ENCODE measurements at places on chromosomes 1 and 21.

DNA sequence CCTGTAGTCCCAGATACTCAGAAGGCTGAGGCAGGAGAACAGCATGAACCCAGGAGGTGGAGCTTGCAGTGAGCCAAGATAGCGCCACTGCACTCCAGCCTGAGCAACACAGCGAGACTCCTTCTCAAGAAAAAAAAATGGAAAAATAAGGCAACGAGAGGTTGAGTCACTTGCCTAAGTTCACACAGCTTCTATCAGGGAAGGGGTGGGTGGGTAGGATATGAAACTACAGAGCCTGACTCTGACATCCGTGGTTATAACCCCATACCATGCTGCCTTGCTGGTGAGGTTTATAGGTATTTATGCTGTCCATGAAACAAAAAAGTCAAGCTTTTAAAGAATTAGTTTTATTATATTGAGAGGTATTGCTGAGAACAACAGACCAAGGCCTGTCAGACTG lies 61.5 kb upstream of the RAB4A start:
- DNase-seq: no peak

DNA sequence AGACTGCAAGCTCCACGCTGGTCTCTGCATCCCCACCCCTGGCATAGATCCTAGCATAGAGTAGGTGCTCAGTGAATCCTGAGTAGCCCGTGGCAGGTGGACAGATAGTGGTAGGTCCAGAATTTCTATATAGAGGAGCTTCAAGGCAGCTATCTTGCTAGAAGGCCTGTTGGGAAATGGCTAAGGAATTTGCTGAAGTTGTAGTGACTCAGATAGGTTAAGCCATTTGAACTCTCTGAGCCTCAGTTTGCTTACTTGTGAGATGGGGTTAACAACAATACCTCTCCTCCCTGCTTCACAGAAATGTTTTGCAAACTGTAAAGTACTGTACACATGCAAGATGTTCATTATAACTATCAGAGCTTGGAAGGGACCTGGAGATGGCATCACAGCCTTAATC lies 23.4 kb upstream of the EPHB2 start:
- DNase-seq: no peak

DNA sequence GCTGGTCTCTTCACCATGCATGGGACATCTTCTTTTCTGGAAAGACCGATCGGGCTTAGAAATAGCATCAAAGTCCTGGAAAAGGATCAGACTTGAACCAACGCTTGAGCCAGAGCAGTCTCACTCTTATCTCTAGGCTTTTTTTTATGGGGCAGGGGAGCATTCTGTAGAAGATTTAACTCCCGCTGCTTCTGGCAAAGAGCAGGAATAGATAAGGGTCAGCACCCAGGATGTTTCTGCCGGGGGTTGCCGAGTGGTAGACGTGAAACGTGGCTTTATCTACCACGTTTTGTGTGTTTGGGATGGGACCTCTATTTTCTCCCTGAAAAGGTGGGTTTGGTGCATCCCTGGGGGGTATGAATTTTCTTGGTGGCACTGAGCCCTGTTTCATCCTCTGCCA lies 18.8 kb downstream of the SPSB1 start:
- no peak for DNase-seq

DNA sequence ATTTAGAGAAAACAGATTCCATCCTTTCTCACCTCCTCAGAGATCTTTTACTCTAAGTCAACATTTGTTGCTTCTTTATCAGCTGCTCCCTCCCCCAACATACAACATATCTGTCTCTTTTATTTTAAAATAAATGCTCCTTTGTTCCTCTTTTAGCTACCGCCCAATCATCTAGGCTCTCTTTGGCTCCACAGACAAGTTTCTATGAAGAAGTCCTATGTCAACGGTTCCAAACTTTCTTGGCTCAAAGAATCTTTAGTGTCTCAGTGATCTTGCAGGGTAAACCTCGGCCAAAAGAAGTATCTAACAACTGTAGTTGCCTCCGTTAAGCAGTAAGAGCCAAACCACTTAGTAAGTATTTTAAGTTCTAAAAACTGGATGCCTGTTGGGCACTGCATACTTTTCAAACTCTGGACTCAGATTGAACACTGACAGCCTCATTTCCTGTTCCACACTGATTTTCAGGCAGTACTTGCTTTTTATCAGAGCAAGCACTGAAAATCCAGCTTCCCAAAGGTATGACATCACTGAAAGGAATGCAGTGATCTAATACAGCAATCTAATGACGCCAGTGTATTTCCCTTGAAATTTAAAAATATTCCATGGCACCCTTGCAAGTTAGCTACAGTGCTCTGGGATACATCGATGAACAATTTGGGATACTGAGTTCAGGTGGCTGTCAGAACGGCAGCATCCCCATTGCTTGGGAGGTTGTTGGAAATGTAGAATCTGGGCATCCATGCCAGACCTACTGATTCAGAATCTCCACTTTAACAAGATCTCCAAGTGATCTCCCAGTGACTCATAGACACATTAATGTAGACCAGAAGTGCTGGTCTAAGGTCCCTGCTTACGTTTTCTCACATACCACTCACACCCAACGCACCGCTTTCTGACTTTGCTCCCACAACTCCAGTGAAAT lies 26.8 kb downstream of the EGLN1 start:
- DNase-seq: no peak

- peak; percentile 85 for DNase-seq
Measured at GRCh38 chr1:183915625-183916510, 110.9 kb downstream of the RGL1 start.

- DNase-seq: no peak
Measured at GRCh38 chr1:185409763-185410528, 92.9 kb upstream of the IVNS1ABP start.

DNA sequence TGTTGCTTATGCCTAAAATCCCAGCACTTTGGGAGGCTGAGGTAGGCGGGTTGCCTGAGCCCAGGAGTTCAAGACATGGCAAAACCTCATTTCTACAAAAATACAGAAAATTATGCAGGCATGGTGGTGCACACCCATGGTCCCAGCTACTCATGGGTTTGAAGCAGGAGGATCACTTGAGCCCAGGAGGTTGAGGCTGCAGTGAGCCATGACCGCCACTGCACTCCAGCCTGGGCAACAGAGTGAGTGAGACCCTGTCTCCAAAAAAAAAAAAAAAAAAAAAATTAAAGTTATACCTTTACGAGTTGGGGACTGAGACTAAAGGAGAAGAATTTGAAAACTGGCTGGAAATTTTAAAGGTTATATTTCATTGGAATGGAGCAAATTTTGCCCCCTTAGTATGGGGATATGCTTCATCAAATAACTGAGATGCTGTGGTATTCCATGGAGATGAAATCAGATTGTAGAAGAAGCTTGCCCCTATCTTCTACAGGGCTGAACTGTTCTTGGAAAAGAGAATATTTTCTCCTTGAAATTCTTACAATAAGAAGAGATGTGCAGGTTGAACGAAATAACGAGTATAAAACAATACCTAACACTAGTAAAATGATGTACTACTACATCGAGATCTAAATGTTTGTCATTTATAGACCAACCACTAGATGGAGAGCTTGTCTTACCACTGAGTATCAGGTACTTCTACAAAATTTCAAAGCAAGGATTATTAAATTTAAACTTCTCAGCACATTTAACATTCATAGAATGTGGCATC lies 34.9 kb upstream of the SCYL3 start:
- peak; percentile 74 for DNase-seq

DNA sequence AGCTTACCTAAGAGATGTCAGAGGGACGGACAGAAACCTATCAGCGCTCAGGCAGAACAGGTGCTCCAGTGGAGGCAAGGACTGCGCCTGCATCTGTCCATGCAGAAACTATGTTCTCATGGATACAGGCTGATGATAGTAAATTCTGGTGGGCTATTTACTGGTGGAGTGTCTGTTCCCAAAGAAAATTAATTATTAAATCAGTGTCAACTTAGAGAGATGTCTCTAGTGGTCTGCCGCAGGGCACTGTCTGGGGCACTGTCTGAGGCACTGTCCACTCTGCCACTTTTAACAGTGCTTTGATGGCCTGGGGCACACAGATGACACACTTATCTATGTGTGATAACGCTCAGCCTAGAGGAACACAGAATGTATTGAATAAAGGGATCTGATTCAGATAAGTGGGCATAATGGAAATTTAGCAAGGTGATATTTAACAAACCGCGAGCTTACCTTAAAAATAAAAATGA lies 148.1 kb downstream of the RGS7 start:
- DNase-seq: no peak

DNA sequence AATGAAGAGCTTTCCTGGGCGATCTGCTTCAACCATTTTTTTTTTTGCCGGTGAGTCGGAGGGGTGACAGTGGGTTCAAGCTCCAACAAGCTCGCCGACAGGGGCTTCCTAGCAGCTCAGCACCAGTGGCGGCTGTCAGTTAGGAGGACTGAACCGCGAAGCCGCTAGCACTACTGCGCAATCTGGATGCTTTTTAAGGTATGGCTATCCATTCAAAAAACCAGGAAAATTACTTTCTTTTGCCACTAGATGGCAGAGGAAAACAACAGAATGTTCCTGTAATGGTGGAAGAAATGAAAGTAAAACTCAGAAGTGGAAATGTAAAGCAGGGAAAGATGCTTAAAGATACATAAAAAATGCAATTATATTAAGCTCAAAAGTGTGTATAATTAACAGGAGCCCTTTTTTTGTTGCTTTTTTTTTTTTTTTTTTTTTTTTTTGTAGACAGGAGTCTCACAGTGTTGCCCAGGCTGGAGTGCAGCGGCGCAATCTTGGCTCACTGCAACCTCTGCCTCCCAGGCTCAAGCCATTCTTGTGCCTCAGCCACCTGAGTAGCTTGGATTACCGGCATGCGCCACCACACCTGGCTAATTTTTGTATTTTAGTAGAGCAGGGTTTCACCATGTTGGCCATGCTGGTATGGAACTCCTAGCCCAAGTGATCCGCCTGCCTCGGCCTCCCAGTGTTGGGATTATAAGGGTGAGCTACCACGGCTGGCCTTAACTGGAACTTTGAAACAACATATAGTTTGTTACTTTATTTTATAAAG lies 8.5 kb downstream of the KYAT3 start:
- DNase-seq: peak; percentile 45

DNA sequence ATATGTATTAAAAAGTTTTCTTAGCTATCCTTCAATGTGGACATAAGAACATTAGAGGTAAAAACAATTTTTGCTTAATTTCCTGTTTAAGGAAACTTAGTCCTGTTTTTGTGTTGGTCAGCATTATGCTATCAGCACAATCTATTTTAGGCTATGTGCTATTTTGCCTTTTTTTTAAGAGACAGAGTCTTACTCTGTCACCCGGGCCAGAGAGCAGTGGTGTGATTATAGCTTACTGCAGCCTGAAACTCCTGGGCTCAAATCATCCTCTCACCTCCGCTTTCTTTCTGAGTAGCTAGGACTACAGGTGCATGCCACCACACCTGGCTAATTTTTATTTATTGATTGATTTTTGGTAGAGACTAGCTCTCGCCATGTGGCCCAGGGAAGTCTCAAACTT lies 199.1 kb upstream of the TMPRSS15 start:
- DNase-seq: no peak

DNA sequence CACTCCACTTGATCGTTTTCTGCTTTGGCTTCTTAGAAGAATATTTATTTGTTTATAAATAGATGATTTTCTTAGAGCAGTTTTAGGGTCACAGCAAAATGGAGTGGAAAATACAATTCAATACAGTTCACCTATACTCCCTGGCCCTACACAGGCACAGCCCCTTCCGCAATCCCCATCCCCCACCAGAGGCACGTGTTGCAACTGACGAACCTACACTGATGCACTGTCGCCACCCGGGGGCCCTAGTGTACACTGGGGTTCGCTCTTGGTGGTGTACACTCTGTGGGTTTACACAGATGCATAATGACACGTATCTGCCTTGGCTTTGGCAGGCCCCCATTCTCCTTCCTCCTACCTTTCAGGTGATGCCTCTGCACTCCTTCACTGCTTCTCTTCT lies 8.0 kb downstream of the ECHDC2 start:
- DNase-seq: no peak

GRCh38 chr1:43979528-43980254 lies 681 bp downstream of the B4GALT2 start:
- peak; percentile 45 for DNase-seq

DNA sequence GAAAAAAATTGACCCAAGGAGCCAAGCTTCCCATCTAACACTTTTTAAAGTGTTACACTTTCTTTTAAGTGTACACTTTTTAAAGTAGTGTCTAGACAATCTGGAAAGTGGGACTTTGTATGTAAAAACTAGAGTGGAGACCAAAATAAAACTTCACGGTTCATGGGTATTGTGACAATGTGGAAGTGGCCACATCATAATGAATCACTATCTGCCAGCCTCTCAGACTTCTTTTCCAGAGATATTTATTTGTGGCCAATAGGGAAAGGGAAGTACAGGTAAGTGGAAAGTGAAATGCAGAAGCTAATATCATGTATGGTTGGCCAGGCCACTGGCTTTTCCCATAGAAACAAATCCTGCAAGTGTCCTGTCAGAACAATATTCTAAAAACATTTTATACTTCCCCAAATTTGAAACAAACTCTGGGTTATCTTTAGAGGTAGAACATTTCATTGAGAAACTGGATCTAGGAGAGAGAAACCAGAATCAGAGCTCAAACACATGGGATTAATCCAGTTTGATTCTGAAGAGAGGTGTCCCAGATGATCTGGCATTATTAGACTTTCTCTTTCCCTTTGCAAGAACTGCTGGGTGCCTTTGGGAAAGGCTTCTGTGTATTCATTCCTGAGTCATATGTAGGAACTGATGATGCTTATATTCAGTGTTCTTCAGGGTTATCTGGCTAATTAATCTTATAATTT lies 2.0 kb downstream of the TNFSF18 start:
- DNase-seq: no peak

GRCh38 chr1:16012590-16013219 lies 5.1 kb downstream of the HSPB7 start:
- DNase-seq: peak; percentile 32

- no peak for DNase-seq
Measured at GRCh38 chr1:183106166-183106565, 79.9 kb upstream of the LAMC2 start.

- no peak for DNase-seq
Measured at GRCh38 chr1:184276416-184276815, 110.4 kb upstream of the C1orf21 start.

GRCh38 chr1:205547936-205548827 lies 43.7 kb downstream of the CDK18 start:
- no peak for DNase-seq

- DNase-seq: no peak
Measured at GRCh38 chr1:187074445-187075048, 245.8 kb downstream of the PLA2G4A start.

DNA sequence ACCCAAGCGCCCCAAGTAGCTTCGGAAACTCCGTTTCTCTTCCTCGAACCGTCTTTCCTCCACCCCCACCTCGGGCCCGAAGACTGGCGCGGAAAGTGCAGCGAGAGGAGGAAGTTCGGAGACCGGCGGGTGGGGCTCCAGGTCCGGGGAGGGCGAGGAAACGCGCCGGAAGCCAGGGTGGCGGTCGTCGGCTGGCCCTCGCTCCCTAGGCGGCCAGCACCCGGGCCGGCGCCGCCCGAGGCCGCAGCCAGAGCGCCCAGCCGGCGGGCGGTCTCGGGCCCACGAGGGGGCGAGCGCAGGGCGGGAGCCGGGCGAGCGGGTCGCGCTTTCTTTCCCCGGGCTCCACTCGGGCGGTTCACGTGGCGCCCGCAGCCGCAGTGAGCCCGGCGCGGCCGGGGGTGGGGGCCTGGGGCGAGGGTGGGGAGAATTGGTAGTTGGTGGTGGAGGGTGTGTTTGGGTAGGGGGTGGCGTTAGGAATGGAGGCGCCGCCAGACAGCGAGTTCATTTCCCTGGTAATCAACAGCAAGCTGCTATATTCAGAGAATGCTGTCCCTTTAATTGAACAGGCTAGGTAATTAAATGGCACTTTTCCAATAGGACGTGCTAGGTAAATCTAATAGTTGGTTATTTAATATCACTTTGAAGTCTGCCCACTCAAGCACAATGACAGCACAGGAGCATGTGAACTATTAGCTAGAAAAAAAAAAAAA lies 6.7 kb downstream of the LMO4 start:
- peak; percentile 48 for DNase-seq

All from NCI-H2171 treated with DMSO at 0.1 percent for 48 hours (cell line).